Right lobe of liver (tissue), 6 donors: ENCODE measurements at places on chromosomes 12 and 14.
A peak's percentile ranks its signal among the peaks of the same experiment; 100 is the strongest.

DNA sequence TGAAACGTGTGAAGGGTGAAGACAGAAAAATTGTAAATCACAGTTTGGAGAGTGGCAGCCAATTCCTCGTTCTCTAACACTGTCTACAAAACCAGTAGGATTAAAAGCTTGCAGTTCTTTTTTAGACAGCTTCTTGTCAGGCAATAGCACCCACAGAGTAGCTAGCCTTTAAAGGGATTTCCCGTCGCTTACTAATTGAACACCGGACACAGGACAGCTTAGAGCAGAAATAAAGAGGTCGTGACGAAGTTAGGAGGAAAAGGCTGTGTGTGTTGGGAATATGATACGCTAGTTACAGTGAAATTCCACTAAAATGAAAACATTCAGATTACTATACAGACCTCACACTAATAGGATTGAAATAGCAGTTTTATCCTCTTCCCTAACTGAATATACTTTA, 149.1 kb upstream of the FLRT2 start:
- DNase-seq = no peak

- DNase-seq = no peak
Observed at GRCh38 chr14:95233702-95234241, 76.4 kb upstream of the DICER1 start.

GRCh38 chr12:14995583-14996425, 23.0 kb downstream of the PDE6H start:
- no peak for DNase-seq

GRCh38 chr12:109991586-109991985, 4.6 kb downstream of the GIT2 start:
- no peak for DNase-seq

- no peak for DNase-seq
Observed at GRCh38 chr12:101698800-101699347, 1.4 kb downstream of the CHPT1 start.

- no peak for DNase-seq
Observed at GRCh38 chr12:110622582-110622981, 8.7 kb downstream of the TCTN1 start.

DNA sequence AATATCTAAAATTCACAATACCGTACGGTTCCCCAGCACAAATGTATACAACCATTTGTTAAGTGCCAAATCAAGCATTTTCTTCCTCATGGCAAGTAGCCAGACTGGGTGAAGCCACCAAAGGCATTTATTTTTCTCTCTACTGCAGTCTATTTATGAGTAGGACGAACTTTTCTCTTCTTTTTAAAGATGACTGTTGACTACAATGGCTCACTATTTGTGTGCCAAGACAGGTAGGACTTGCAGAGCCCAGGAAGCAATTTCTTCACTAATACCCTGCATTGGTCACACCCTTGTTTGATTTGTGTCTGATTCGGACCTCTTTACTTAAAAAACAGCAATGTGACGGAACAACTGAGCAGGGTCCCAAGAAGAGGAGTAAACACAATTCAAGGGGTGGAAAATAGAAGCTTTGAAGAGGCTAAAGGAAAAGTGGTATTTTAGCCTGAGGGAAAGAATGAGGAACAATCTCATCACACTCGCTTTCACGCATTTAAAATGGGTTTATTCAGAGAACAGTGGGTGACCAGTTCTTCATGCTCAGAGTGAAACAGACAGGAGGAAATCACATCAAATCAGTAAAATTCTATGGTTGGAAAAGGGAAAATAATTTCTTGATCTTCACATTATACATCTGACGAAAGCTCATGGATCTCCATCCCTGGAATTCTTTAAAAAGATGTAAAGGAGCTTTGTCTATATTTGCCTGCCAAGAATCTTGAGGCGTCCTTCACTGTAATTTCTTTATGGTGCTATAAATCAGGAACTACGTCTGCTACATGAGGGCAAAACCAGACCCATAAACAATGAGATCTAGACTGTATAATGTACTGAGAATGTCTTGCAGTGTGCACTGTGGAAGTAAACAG, 183.8 kb downstream of the PPM1H start:
- no peak for DNase-seq

- no peak for DNase-seq
Observed at GRCh38 chr12:109492371-109492770, 14.9 kb downstream of the UBE3B start.

GRCh38 chr12:10397296-10397695, 7.5 kb upstream of the KLRK1 start:
- DNase-seq = no peak

GRCh38 chr14:58356268-58356667, 39.5 kb upstream of the TOMM20L start:
- DNase-seq = no peak

- no peak for DNase-seq
Observed at GRCh38 chr12:115413626-115414025, 729.7 kb upstream of the TBX3 start.

DNA sequence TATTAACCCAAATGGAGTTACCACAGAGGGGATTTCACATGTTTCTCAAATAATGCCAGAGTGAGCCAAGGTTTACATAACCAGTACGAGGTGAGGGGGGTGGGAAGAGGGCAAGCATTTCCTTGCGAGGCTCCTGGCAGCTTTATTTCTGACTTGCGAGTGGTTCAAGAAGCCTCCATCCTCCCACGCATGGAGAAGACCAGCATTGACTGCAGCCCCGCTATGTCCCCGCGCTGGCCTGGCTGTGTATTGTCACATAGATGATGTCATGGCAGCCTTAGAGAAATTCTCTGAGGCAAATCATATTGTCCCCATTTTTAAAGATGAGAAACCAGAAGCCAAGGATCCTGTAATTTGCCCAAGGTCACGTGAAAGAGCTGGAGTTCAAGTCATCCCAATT, 188.2 kb downstream of the CACNA1C start:
- no peak for DNase-seq

- no peak for DNase-seq
Observed at GRCh38 chr12:46771268-46771827, 54.4 kb downstream of the SLC38A4 start.

GRCh38 chr12:116799955-116800354, 61.8 kb downstream of the RNFT2 start:
- no peak for DNase-seq

GRCh38 chr12:123250471-123251383, 17.5 kb downstream of the MTRFR start:
- peak; percentile 57 for DNase-seq

- DNase-seq = no peak
Observed at GRCh38 chr12:15688838-15689625, 100.2 kb downstream of the EPS8 start.

DNA sequence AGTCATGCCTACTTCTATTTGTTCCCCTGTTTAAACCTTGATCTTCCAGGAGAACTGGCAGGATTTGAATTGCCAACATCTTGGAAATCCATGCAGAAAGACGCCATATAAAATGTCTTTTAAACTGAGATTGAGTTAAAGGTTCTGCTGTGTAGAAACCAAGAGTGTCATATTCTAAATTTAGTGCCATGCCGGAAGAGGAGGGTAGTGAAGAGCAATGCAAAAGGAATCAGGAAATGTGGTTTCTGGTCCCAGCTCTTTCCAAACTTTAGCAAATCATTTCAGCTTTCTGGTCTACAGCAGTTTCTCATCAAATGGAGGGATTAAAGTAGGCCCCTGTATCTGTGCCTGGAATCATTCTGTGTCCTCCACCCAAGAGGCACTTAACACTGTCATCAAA, 85.7 kb downstream of the BTG1 start:
- DNase-seq = no peak

DNA sequence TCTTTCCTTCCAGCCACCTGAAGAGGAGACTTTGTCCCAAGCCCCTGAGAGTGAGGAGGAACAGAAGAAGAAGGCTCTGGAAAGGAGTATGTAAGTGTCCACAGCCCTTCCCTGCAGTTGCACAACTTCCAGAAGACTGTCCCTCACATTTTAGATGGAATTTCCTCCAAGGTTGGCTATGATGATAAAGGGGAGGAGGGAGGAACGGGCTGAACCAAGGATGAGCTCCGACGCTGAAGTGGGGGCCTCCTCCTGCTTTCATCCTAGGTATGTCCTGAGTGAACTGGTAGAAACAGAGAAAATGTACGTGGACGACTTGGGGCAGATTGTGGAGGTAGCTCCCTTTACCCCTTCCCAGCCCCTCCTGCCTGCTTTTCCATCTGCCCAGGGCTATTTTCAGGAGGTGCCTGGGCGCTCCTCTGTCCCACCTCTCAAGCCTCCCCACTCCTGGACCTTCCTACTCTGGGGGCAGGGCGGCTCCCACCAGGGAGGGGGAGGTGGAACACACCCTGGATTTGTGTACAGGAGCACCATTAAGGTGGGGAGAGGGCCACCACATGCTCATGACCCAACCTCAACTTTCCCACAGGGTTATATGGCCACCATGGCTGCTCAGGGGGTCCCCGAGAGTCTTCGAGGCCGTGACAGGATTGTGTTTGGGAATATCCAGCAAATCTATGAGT, 2.3 kb downstream of the ARHGEF25 start:
- no peak for DNase-seq

GRCh38 chr14:23351681-23352505, 794 bp downstream of the SLC22A17 start:
- no peak for DNase-seq

DNA sequence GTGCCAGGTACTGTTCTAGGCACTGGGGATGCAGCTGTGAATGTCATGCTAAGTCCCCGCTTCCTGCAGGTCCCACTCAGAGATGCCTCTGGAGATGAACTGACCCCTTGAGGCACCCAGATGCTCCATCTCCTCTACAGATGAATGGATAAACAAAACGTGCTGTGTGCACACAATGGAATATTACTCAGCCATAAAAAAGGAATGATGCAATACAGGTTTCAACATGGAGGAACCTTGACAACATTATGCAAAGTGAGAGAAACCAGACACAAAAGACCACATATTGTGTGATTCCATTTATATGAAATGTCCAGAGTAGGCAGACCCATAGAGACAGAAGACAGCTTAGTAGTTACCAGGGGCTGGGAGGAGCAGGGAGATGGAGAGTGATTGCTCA, 320.1 kb upstream of the DIO3 start:
- no peak for DNase-seq

- no peak for DNase-seq
Observed at GRCh38 chr14:81534510-81535074, 939 bp upstream of the SEL1L start.

DNA sequence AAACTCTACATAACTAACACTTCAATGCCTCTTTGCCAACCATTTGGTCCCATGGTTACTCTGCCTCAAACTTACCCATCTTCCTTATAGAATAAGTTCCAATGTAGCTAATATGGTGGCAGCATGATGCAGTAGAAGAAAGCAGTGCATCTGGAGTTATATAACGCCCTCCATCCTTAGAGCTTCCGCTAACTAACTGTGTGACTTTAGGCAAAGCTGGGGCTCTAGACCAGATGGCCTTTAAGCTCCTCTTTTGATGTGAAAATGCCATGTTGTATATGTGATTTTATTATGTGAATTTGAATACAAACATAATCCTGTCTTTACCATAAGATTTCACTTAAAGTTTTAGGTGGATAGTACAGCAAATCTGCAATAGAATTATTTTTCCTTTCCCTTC, 6.1 kb downstream of the ABCD2 start:
- DNase-seq = no peak

DNA sequence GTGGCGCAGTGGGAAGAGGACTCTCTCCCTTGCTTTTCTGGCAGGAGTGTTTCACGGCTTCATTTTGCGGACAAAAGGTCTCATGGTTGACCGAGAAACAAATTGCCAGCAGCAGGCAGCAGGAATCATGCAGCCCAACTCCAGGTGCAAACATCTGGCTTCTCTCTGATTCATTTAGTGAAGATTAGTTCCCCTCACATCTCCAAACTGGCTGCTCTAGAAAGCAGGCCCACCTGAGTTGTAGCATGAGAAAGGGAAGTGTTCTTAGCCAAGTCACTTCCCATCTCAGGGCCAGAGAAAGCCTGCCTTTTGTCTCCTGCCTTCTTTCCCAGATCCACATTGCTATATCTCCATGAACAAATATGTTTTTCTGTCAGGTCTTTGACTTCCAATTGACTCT, 120.8 kb upstream of the CCDC196 start:
- DNase-seq = no peak

DNA sequence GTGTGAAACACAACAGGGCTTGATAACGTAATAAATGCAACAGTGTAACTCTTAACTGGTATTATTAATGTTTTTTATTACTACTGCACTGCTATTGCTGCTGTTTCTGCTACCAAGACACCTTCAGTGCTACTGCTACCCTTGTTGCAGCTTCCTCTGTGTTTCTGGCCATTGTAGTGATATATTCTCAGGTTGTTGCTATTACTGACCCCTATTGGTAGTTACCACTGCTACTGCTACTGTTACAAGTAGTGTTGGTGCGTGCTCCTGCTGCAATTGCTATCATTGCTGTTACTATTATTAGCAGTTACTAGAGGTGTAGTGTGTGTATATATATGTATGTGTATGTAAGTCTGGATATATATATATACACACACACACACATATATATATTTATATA, 87.2 kb upstream of the PTPRB start:
- DNase-seq = no peak

DNA sequence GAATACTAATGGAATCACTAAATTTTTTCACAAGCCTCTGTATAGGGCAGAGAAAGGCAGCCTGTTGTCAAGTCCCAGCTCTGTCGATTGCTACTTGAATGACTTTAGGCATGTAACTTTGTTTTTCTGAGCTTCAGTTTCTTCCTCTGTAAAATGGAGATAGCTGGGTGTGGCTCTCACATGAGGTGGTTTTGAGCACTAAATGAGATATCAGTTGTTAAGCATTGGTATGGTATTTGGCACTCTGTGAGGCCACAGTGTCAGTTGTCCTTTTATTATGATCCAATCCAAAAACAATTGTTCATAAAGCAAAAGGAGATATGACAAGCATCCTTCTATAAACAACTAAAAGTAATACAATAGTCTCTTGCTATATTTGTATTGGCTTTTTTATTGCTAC, 120.6 kb downstream of the DUSP6 start:
- no peak for DNase-seq

GRCh38 chr12:132188916-132189325, 44.7 kb downstream of the NOC4L start:
- DNase-seq = no peak

GRCh38 chr12:45388545-45388944, 172.7 kb downstream of the ANO6 start:
- no peak for DNase-seq

DNA sequence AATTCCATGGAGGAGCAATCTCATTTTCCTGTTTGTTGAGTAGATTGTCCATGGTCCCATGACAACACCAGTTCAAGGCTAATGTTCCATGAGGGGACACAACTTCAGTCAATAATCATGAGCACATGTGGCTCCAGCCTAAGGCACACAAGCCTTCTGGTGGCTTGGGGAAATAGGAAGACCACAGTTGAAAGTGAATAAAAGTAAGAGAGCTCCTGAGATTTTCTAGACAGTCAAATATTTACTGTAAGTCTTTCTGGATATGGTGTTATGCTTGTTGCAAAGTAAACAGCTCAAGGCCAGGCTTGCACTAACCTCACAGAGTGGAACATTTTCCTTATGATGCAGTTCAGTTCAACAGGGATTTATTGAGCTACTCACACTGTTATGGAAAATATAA, 206.9 kb upstream of the SLC38A2 start:
- DNase-seq = no peak

DNA sequence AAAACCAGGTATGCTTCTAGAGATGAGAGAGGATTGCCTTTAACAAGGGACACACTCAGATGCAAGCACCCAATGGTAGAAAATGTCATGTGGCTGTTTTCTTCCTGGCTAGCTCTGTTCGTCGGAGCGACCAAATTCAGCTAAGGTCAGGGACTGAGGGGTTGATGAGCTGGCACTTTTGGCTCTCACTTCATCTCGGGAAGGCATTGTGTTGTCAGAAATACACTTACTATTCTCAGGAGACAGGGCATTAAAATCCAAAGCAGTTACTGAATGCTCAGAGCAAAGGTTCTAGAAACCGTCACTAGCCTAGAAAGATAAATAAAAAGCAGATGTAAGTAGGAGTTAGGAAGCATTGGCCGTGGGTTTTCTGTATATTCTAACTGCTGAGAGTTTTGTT, 275.7 kb upstream of the SSTR1 start:
- no peak for DNase-seq
